ENCODE measurements at places on chromosomes 7 and 10. TPM values are rescaled to one million over a fixed set of nuclear protein-coding genes. Genes with fewer than 3 reads are reported as not detected.

The ZNF277 gene
- polyA plus RNA-seq: 16.4 TPM

The ANKRD30A gene
- polyA plus RNA-seq: not detected

The LIPA gene
- polyA plus RNA-seq: 191 TPM

DNA sequence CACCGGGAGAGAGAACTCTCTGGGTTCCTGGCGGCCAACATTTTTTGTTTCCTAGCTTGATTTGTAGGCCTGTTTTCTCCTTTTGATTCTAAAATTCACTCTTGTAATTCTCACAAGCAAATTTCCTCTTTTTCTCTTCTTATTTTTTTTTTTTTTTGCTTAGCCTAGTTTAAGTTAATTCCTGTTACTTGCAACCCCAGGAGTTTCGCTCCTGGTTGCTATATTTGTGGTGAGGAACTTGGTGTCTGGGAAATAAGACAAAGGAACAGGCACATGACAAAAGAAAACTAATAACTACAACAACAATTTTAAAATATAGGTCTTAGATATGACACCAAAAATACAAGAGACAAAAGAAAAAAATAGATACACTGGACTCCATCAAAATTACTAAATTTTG, 6.7 kb downstream of the AOAH start:
- no peak for DNase-seq
- no peak overlapping the region for H3K27ac ChIP-seq
- H3K4me3 ChIP-seq: no peak overlapping the region

GRCh38 chr7:77466450-77466849, 50.3 kb upstream of the GSAP start:
- H3K27me3 ChIP-seq: no peaks in the 10 kb centered on the region
- no peak overlapping the region for H3K27ac ChIP-seq
- no peaks in the 10 kb centered on the region for H3K36me3 ChIP-seq

GRCh38 chr10:73937333-73938043, 26.6 kb downstream of the PLAU start:
- no peak overlapping the region for H3K27ac ChIP-seq
- no peaks in the 10 kb centered on the region for H3K27me3 ChIP-seq
- H3K4me1 ChIP-seq: no peaks in the 10 kb centered on the region

The IFIT2 gene
- 21.3 TPM for polyA plus RNA-seq

The WDR11 gene
- 43.7 TPM for polyA plus RNA-seq

DNA sequence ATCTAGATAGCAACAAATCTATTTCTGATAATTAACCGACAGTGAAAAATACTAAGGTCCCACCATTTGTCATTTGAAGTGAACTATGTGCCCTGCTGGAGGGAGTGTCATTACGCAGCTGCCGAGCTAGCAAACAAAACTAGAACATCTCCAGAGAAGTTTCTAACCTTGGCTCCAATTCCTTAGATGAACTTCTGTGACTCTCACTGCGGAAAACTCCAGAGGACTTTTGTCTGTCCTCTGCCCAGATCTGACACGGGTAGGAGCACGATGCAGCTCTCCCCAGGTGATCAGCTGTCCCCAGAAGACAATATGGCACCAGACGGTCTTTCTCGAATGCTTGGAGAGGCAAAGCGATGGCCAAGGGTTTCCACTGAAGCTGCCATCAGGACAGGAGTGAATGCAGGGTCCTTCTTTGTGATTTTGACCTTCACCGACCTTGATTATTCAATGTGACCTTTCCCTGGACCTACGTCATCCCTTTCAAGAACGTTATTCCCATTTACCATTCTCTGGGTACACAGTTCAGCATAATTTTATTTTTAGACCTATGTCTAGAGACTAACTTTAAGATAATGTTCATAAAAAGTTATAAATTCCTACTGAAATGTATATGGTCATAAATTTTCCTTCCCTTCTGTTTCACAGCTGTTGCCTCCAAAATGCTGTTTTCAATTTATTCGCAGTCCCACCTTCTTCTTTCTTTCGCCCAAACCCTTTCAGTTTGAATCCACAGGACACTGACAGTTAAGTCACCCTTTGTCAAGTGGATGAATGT, 116.7 kb upstream of the C7orf33 start:
- H3K36me3 ChIP-seq: no peaks in the 10 kb centered on the region
- no peaks in the 10 kb centered on the region for H3K4me1 ChIP-seq
- no peak overlapping the region for H3K4me3 ChIP-seq
- no peak overlapping the region for H3K27ac ChIP-seq
- no peak for DNase-seq
- no peaks in the 10 kb centered on the region for H3K27me3 ChIP-seq

DNA sequence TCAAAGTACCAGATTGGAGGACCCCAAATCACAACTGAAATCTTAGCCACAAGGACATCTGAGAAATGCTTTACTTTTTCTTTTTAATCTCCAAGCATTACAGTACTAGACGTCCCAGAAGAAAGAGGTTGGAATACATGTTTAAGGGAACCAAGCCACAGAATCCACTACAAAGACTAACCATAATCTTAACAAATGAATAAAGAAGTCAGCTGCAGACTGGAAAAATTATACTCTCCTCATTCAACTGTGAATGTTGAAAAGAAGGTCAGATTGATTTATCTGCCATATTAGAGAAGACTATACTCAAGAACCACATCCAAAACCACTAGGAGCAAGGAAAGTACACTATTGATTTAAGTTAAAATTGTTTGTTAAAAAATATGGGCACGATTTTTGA, 102.1 kb upstream of the ABCB5 start:
- H3K27ac ChIP-seq: no peak overlapping the region
- no peak overlapping the region for H3K4me3 ChIP-seq
- H3K4me1 ChIP-seq: no peaks in the 10 kb centered on the region
- no peaks in the 10 kb centered on the region for H3K27me3 ChIP-seq

- H3K27me3 ChIP-seq: no peaks in the 10 kb centered on the region
- H3K27ac ChIP-seq: no peak overlapping the region
- DNase-seq: no peak
- no peak overlapping the region for H3K4me3 ChIP-seq
- H3K4me1 ChIP-seq: no peaks in the 10 kb centered on the region
Observed at GRCh38 chr7:112257073-112257472, 50.6 kb downstream of the ZNF277 start.

DNA sequence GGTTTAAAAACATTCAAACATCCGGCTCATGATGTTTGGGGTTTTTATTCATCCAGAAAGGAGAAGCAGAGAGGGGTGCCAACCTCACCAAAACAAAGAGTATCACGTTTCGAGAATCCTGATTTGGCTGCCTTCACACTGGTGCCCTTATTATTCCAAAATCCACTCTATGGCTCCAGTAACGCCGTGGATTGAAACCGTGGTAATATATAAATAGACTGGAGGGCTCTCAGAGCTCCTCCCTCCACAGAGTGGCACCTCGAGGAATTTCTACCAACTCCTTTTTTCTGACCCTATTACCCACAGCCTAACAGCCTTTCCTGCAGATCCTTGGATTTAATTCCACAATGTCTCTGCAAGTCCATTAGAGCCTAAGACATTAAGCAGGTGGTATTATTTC, 353.6 kb downstream of the CRPPA start:
- peaks cover 3% of the 10 kb centered on the region for H3K4me1 ChIP-seq
- no peaks in the 10 kb centered on the region for H3K27me3 ChIP-seq
- no peak for DNase-seq
- no peaks in the 10 kb centered on the region for H3K36me3 ChIP-seq
- no peak overlapping the region for H3K4me3 ChIP-seq

All from ovary (tissue), 10 donors.